HS-5 (cell line): ENCODE measurements at places on chromosomes 12 and 14.

- no peak for DNase-seq
Observed at GRCh38 chr12:108633081-108633533, 587 bp downstream of the SELPLG start.

GRCh38 chr12:94829552-94829951 is 173.9 kb downstream of the NDUFA12 start:
- no peak for DNase-seq

DNA sequence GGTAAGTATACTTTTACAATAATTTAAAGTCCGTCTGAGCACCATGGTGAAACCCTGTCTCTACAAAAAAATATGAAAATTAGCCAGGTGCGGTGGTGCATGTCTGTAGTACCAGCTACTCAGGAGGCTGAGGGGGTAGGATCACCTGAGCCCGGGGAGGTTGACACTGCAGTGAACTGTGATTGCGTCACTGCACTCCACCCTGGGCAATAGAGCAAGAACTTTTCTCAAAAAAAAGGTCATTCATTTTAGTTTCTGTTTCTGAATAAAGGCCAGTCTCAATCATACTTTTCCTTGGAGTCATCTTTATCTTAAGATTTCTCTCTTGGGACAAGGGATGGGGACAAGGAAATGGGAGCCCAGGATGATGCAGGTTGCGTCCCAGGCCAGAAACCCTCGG is 12.9 kb downstream of the ANKRD13A start:
- DNase-seq = no peak

DNA sequence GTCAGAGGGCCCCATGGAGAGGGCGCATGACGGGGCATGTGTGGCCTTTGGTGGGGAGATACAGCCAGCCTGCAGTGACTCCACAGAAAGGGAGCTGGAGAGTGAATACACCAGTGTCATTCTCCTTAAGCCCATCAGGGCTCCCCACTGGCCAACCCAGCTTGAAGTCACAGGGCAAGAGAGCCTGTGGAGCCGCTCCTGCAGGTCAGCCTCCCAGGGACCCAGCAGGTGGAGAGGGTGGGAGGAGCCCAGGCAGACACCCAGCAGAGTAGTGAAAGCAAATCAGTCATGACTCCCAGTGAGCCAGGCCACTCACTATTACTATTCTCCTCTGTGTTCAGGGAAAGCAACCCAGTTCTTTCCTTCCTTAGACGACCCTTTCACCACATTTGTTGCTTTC is 110.0 kb upstream of the CPM start:
- DNase-seq = no peak

- DNase-seq = no peak
Observed at GRCh38 chr12:23721268-23721667, 228.2 kb downstream of the SOX5 start.

DNA sequence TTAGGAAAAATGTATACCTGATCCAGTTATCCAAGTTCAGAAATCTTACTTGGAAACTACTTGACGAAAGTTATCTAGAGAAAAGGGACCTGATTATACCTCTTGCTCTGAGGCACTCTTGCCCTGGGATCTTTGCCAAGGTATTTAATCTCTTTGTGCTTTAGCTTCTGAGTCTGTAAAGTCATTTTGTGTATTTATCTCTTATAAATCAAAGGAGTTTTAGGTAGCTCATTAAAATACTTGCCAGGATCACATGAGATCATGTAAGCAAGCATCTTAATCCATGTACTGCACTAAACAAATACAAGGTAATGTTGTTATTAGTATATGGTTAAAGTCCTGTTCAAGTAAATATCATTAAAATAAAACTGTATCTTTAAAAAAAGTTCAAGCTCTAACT is 147.5 kb downstream of the IPO8 start:
- DNase-seq = no peak

- DNase-seq = no peak
Observed at GRCh38 chr12:109696485-109697269, 16.9 kb upstream of the FAM222A start.
